ENCODE measurements at places on chromosomes 5 and 9. TPM values are rescaled to one million over a fixed set of nuclear protein-coding genes. Genes with fewer than 3 reads are reported as not detected.

MYORG gene
- 2.8 TPM for polyA plus RNA-seq

OR5C1 gene
- polyA plus RNA-seq: not detected

C8G gene
- 4.6 TPM for polyA plus RNA-seq

RASGRF2 gene
- polyA plus RNA-seq: 6.2 TPM

DNA sequence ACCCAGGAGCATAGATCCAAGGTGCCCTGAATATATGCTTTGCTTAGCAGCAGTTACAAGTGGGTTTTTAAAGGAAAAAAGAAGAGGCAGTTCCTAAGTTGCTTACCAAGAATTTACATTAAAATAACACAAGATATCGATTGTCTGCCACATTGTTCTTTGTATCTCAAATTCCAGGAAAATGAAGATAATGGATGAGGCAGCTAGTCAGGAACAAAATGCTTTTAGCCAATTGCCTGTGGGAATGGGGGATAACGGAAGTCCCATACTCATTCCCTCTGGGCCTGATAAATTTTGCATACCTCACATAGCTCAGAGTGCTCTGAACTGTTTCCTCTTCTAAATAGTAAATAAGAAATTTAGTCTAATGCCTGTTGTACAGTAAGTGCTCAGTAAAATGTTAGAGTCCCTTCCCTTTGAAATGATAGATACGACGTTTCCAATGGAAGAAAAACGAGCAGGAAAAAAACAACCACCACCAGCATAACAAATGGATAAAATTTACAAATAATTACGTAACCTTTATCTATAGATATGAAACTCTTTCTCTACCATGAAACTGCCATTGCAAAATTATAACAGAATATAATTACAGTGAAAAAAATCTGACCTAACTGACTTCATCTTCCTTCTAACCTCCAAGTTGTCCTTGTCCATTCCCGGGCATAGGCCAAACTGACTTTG lies 35.5 kb upstream of the TENT2 start:
- no peak overlapping the region for H3K4me3 ChIP-seq
- no peak overlapping the region for H3K27ac ChIP-seq
- DNase-seq: no peak
- no peaks in the 10 kb centered on the region for H3K4me1 ChIP-seq

GRCh38 chr9:87494970-87495471 lies 2.6 kb upstream of the DAPK1 start:
- H3K4me3 ChIP-seq: no peak overlapping the region
- no peaks in the 10 kb centered on the region for H3K27me3 ChIP-seq
- H3K4me1 ChIP-seq: no peaks in the 10 kb centered on the region

- H3K27ac ChIP-seq: no peak overlapping the region
- no peaks in the 10 kb centered on the region for H3K27me3 ChIP-seq
- H3K4me3 ChIP-seq: no peak overlapping the region
- DNase-seq: no peak
Measured at GRCh38 chr5:171593976-171594375, 174.5 kb downstream of the FGF18 start.

DNA sequence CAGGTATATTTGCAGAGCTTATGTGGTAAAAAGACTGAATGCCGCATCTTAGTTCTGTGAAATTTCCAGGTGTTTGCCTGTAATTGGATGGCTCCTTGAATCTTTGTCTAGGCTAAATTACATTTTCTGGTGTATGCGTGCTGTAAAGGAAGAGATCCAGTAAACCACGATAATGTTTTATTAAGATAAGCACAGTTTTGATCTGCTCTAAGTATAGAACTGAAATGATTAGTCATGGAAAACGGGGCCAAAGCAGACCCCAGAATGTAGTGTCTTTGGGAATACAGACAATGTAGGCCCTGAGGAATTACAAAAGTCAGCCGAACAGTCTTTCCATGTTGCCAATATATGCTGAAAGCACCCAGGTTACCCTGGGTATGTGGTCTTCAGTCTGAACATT lies 257.3 kb downstream of the FANCC start:
- H3K4me1 ChIP-seq: peaks cover 25% of the 10 kb centered on the region
- no peaks in the 10 kb centered on the region for H3K36me3 ChIP-seq
- no peak for DNase-seq
- H3K27ac ChIP-seq: no peak overlapping the region
- H3K4me3 ChIP-seq: no peak overlapping the region

DNA sequence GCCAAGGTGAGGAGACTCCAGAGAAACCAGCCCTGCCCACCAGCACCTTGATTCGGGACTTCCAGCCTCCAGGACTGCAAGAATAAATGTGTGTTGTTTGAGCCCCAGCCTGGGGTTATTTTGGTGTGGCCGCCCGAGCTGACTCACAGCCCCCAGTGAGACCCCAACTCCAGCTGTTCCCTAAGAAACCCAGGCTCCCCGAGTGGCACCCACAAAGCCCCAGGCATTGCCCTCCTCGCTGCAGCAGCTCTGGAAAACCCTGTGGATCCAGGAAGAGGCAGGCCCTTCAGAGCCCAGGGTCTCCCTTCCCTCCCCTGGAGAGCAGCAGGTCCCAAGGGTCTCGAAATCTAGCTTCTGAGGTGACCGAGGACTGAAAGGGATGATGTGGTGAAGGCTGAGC lies 69.2 kb upstream of the PPP1R26 start:
- no peak overlapping the region for H3K4me3 ChIP-seq
- no peaks in the 10 kb centered on the region for H3K27me3 ChIP-seq
- no peak for DNase-seq
- peaks cover 6% of the 10 kb centered on the region for H3K4me1 ChIP-seq

GRCh38 chr9:96219026-96219899 lies 82.7 kb downstream of the HSD17B3 start:
- peaks cover 28% of the 10 kb centered on the region for H3K4me1 ChIP-seq
- DNase-seq: peak; percentile 84
- H3K36me3 ChIP-seq: no peaks in the 10 kb centered on the region
- H3K4me3 ChIP-seq: peak overlapping the region; percentile 42
- H3K27ac ChIP-seq: peak overlapping the region; percentile 84
- H3K27me3 ChIP-seq: no peaks in the 10 kb centered on the region

DNA sequence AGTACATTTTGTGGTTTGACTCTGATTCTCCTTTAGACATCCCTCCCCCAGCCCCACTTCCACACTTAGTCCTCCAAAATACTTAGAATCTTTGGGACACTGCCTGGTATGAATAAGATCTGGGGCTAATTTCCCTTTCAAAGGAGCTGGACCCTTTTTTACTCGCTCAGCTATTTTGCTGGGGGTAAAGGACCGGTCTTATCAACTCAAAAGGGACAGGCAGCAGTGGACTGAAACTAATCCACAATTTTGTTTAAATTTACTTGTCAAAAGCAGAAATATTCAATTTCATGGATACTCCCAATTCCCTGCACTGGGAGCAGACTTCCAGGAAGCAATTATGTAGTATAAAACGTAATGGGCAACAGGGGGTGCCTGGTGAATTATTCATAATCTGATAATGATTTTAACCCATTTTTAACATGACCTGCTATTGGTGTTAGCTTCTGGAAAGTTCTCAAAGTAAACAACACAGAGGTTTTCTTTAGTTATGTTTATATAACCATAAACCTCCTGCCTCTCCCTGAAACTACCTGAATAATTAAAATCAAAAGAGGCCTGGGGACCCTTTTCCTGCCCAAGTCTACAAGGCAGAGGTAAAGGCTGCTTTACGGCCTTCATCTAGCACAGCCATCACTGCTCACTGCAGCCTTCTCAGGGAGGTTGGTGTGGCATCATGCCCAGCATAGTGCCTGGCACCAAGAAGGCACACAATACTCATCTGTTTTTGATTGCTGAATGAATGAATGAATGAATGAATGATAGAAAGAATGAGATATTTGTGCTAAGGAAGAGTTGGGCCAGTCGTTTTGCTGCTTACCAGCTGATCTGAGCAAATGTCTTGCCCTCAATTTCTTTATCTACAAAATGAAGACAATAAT lies 44.2 kb upstream of the GNPDA1 start:
- no peaks in the 10 kb centered on the region for H3K36me3 ChIP-seq
- peak; percentile 51 for DNase-seq
- no peaks in the 10 kb centered on the region for H3K27me3 ChIP-seq
- H3K4me3 ChIP-seq: no peak overlapping the region
- no peak overlapping the region for H3K27ac ChIP-seq

DNA sequence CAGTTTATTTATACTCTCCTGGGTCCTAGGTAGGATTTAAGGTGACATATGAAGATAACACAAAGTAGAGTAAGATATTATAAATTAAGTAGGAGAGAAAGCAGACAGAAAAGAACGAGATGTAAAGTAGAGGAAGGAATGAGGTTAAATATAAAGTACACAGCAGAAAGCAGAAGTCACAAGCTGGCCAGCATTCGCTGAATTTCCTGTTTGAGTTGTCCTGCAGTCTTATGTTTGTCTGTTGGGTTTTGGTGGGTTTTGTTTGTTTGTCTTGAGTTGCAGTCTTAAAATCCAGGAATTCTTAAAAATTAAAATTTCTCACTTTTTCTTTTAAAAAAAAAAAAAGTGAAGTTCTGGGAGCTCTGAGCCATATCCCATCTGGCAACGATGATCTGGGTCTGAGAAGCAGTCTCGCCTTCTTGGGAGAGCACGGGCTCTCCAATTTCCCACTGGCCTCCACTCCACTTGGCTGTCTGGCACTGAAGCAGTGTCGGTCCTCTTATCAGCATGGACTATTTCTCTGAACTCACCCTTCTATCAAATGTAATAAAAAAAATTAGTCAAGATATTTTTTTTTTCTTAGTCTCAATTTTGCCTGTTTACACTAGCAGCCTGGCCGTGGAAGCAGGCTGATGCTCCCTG lies 2.0 kb downstream of the S100Z start:
- no peak overlapping the region for H3K27ac ChIP-seq
- no peaks in the 10 kb centered on the region for H3K27me3 ChIP-seq
- H3K4me1 ChIP-seq: no peaks in the 10 kb centered on the region
- DNase-seq: no peak
- H3K36me3 ChIP-seq: no peaks in the 10 kb centered on the region

DNA sequence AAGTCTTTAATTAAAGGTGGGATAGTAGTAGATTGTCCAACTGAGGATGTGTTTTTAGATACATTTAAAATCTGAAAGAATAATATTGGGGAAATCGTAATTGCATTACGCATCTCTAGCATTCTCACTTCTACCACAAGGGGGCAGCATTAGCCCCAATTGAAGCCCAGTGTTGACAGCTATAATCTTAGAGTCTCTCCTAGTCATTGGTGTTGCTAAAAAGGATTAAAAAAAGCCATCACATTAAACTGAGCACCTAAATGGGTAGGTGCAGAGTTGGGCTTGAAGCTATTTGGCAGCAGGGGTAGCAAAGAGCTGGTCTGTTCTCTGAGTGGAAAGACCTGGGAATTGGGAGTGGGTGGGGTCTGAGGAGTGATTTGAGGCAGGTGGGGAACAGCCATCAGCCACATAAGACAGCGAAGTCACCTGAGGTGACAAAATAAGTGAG lies 177.2 kb downstream of the OSTF1 start:
- no peaks in the 10 kb centered on the region for H3K36me3 ChIP-seq
- no peak overlapping the region for H3K27ac ChIP-seq

GRCh38 chr5:172716796-172717313 lies 54.1 kb downstream of the DUSP1 start:
- peaks cover 6% of the 10 kb centered on the region for H3K4me1 ChIP-seq
- H3K4me3 ChIP-seq: no peak overlapping the region
- H3K36me3 ChIP-seq: no peaks in the 10 kb centered on the region
- DNase-seq: peak; percentile 86

GRCh38 chr5:118891252-118891651 lies 97.1 kb downstream of the DTWD2 start:
- no peak overlapping the region for H3K27ac ChIP-seq
- no peaks in the 10 kb centered on the region for H3K4me1 ChIP-seq
- H3K4me3 ChIP-seq: no peak overlapping the region
- H3K27me3 ChIP-seq: no peaks in the 10 kb centered on the region

DNA sequence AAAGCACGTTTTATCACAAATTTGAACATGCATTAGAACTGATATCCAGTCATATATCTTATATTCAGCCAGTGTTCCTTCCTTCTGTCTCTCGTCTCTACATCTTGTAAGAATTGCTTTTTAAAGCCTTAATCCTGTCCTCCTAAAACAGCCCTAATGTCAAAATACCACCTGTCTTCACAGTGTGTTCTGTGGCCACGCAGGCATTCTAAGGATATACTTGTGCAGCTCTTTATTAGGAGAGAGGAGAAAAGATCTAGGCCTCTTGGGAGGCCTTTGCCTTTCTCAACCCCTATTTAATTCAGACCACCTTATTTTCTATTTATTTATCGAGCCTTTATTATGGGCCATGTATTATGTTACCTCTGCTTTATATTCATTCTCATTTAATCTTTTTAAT lies 78.3 kb downstream of the MAN2A1 start:
- H3K4me3 ChIP-seq: no peak overlapping the region
- H3K36me3 ChIP-seq: no peaks in the 10 kb centered on the region
- DNase-seq: no peak
- no peaks in the 10 kb centered on the region for H3K27me3 ChIP-seq

DNA sequence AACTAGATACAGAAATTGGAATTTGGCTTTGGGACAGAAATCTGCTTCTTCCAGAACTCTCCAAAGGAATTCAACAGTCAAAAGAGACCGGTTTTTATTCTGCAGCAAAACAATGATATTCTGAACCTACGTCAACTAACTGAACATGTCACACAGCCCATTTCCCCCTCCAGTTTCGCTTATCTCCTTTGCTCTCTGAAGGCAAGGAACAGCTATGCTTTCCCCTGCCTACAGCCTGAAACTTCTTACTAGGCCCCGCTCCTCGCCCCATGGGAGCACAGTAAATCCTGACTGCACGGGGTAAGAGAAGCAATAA lies 488 bp downstream of the SKIC3 start:
- H3K27ac ChIP-seq: peak overlapping the region; percentile 85
- no peaks in the 10 kb centered on the region for H3K36me3 ChIP-seq
- DNase-seq: no peak
- peaks cover 8% of the 10 kb centered on the region for H3K4me1 ChIP-seq
- H3K27me3 ChIP-seq: no peaks in the 10 kb centered on the region
- H3K4me3 ChIP-seq: peak overlapping the region; percentile 95

DNA sequence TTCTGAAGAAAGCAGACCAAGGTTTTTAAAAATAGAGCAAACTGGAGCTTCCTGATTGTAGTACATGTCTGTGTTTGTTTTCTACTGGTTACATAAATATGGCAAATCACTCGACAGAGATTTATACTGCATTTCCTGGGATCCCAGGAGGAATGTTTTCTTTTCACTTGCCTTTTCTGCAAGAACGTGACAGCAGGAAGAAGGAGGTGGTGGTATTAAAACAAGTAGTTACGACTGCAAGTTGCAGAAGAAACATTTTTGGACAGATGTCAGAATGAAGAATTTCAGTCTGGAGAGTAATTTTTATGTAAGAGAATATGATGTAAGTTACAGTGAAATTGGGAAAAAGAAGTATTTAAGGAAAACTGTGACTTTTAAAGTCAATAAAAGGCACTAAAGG lies 253.7 kb upstream of the NFIL3 start:
- no peaks in the 10 kb centered on the region for H3K4me1 ChIP-seq
- H3K4me3 ChIP-seq: no peak overlapping the region
- DNase-seq: no peak
- H3K27ac ChIP-seq: no peak overlapping the region
- no peaks in the 10 kb centered on the region for H3K36me3 ChIP-seq
- H3K27me3 ChIP-seq: no peaks in the 10 kb centered on the region

DNA sequence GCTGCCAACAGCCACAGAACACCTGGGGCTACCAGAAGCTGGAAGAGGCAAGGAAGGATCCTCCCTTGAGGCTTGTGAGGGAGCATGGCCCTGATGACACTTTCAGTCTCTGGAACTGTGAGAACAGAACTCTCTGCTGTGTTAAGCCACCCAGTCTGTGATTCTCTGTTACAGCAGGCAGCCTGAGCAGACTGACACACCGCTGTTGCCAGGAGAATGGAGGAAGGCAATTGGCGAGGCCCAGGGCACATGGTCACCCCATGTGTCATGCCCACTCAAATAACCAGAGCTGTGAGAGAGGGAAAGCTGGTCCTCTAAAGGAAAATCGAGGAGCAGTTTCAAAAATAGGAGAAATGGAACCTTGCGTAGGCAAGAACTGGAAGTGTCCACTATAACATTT lies 12.0 kb upstream of the KIF4B start:
- H3K36me3 ChIP-seq: no peaks in the 10 kb centered on the region
- H3K4me3 ChIP-seq: no peak overlapping the region
- no peak for DNase-seq
- no peaks in the 10 kb centered on the region for H3K4me1 ChIP-seq

Data from testis (tissue), 5 donors.